ENCODE measurements at places on chromosomes 13 and 19. TPM values are rescaled to one million over a fixed set of nuclear protein-coding genes. Genes with fewer than 3 reads are reported as not detected.

ZNF491 gene
- total RNA-seq, result 4.2 TPM

GRK1 gene
- total RNA-seq, result not detected

DNA sequence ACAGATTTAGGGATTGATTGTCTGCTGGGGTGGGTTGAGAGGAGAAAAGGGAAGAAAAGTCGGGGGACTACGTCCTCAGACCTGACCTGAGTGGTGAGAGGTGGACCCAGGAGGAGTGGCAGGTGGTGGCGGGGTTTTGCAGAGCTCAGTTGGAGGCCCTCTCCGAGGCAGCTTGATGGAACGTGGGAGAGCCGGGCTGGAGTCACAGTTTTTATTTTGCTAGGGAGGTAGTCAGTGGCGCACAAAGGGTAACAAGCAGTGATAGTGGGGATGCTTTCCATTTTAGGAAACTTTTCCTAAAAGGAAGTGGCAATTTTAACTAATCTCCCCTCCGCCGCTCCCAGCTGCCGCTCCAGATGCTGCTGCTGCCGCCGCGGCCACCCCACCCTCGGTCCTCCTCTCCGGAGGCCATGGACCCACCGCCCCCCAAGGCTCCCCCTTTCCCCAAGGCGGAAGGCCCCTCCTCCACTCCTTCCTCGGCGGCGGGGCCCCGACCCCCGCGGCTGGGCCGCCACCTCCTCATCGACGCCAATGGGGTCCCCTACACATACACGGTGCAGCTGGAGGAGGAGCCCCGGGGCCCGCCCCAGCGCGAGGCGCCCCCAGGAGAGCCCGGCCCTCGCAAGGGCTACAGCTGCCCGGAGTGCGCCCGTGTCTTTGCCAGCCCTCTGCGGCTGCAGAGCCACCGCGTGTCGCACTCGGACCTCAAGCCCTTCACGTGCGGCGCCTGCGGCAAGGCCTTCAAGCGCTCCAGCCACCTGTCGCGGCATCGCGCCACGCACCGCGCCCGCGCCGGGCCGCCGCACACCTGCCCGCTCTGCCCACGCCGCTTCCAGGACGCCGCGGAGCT lies 1.1 kb upstream of the ZNF581 start:
- no peak for DNase-seq

GRCh38 chr13:44300895-44301638 lies 72.6 kb upstream of the SERP2 start:
- no peak for DNase-seq

DNA sequence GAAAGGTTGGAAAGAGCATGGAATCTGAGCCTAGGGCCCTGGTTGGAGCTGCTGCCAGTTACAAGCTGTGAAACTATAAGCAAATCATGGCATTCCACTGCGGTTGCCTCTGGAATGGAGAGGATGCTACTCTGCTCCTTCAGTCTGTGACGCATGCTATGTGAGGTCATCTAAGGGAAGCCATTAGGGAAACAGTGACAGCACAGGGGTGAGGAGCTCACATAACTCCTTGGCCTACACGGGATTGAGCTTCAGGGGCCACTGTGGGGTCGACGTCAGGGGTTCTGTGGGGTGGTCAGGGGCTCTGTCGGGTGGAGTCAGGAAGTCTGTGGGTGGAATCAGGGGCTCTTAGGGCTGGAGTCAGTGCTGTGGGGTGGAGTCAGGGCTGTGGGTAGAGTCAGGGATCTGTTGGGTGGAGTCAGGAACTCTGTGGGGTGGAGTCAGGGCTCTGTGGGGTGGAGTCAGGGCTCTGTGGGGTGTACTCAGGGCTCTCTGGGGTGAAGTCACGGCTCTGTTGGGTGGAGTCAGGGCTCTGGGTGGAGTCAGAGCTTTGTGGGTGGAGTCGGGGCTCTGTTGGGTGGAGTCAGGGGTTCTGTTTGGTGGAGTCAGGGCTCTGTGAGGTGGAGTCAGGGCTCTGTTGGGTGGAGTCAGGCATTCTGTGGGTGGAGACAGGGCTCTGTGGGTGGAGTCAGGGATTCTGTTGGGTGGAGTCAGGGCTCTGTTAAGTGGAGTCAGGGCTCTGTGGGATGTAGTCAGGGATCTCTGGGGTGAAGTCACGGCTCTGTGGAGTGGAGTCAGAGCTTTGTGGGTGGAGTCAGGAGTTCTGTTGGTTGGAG lies 35.8 kb upstream of the MEDAG start:
- DNase-seq, result no peak
